ENCODE measurements at places on chromosomes 3 and 15. TPM values are rescaled to one million over a fixed set of nuclear protein-coding genes. Genes with fewer than 3 reads are reported as not detected.

DNA sequence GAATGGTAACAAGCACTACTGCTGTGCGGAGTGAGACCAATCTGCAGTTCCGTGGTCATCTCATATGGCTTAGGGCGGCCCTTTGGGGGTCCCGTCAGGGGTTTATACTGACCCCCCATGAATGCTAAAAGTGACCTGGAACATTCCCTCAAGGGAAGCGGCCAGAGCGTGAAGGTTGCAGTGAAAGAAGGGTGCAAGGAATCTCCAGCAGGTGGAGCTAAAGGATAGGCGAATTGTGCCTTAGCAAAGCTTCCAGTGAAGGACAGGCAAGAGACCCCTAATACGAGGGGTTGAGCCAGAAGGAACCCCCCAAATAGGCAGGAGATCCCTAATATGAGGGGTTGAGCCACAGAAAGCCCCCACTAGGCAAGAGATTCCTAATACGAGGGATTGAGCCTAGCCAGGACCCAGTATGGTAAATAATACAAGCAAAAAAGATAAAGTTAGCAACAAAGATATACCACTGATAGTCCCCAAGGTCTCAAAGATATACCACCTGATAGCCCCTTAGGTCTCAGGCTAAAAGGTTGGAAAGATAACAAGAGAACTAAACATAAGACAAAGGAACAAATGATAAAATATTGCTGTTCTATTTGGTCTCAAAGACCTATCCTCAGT is 32.8 kb downstream of the ZNF589 start:
- no peaks in the 10 kb centered on the region for H3K27me3 ChIP-seq
- DNase-seq: no peak
- H3K27ac ChIP-seq: no peak overlapping the region
- no peaks in the 10 kb centered on the region for H3K4me1 ChIP-seq

DNA sequence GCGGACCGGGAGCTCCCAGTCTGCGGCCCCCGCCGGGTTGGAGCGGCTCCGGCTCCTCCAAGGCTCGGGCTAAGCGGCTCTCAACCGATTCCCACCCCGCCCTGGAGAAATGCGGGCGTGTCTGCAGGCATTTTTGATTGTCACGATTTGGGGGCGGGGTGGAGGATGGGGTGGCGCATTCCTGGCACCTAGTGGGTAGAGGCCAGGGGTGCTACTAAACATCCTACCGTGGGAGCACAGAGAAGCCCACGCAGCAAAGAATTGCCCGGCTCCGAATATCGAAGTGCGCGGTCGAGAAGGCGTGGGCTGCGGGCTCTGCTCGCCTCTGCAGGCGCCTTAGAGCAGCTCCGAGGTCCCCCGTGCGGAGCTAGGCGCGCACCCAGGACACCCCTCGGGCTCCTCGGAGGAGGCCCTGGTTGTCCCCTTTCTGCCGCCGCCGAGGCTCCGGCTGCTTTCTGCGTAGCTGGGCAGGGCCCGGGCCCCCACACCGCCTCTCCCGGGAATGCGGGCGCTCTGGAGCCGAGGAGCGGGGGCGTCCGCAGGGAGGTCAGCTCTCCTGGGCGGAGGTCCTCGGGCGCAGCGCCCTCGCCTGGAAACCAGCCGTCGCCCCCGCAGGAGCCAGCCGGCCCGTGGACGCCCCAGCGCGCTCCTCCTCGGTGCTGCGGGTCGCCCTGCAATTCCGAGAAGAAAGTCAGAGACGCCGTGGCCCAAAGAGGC is 16.5 kb upstream of the LAMP3 start:
- peaks cover 21% of the 10 kb centered on the region for H3K4me1 ChIP-seq
- peaks cover 45% of the 10 kb centered on the region for H3K27me3 ChIP-seq

DNA sequence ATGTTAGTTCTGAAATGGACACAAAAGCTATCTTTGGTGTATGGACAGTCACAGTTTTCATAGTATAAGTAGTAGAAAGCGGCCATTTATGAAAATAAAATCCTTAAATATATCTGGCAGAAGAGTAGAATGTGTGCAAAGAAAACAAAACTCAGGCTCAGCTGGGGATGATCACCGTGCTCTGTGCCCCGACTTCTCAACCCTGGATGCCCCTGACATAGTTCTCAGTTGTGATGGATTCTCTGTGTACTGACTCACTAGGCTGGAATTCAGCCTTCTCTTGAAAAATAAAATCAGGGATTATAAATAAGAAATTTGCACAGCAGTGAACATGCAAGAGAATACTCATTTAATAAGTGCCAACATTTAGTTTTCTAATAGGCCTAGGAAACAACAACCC is 925.1 kb upstream of the NR2F2 start:
- no peak overlapping the region for H3K27ac ChIP-seq
- no peak overlapping the region for H3K4me3 ChIP-seq
- no peaks in the 10 kb centered on the region for H3K4me1 ChIP-seq
- no peaks in the 10 kb centered on the region for H3K36me3 ChIP-seq
- DNase-seq: no peak

- H3K27ac ChIP-seq: no peak overlapping the region
- no peaks in the 10 kb centered on the region for H3K4me1 ChIP-seq
- DNase-seq: no peak
- H3K27me3 ChIP-seq: no peaks in the 10 kb centered on the region
These were observed 298.6 kb upstream of the ZNF717 start for GRCh38 chr3:76083992-76084391.

DNA sequence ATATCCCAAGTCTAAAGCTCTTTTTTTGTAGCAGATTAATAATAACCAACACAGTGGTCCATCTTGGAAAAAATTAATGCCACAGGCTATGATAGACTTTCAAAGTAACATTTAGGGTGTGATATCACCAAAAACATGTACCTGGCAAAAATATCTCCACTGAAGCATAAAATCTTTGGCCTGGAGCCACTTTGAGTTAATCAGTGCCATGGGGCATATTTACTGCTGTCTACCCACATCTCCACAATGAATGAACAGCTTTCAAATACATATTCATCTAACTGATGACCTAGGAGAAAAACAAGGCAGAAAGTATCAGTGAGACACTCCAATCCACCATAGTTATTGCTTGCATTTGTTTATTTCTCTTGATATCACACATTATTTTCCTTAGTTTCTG is 296.0 kb upstream of the MDFIC2 start:
- no peak overlapping the region for H3K4me3 ChIP-seq
- H3K27ac ChIP-seq: no peak overlapping the region
- H3K27me3 ChIP-seq: no peaks in the 10 kb centered on the region
- H3K4me1 ChIP-seq: no peaks in the 10 kb centered on the region
- no peaks in the 10 kb centered on the region for H3K36me3 ChIP-seq

DNA sequence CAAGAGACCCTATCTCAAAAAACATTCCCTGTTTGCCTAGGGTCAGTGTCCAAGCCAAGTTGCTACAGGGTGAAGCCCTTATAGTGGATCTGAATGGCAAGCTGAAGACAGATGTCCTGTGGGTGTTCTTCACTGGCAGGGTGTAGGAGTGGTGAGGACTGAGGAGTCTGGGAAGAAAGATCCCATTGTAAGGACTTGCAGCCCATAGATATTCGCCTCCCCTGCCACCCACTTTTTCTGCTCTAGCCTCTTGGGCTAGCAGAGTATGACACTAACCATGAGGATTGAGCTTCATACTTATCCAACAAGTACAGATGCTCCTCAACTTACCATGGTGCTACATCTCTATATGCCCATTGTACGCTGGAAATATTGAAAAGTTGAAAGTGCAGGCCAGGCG is 13.2 kb downstream of the CYP19A1 start:
- H3K27me3 ChIP-seq: no peaks in the 10 kb centered on the region
- peaks cover 20% of the 10 kb centered on the region for H3K4me1 ChIP-seq
- no peak overlapping the region for H3K4me3 ChIP-seq

DNA sequence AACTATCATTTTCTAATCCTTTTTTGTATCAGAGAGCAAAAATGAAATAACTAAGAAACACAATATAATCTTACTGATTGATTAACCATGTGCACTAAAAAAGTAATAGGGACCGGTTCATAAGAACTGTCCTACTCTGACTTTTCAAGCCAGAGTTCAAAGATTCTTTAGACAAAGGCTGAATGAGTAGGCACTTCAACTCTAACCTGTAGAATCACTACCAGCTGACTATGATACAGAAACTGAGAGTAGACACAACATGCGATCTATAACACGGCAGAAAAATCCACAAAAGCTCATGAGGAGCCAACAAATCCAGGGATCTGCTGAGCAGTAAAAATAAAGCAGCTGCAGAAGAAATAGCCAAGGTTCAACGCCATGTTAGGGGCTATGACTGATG is 8.9 kb downstream of the COPB2 start:
- no peaks in the 10 kb centered on the region for H3K27me3 ChIP-seq
- no peak for DNase-seq
- H3K4me3 ChIP-seq: no peak overlapping the region
- peaks cover 13% of the 10 kb centered on the region for H3K4me1 ChIP-seq
- H3K27ac ChIP-seq: no peak overlapping the region

- H3K36me3 ChIP-seq: no peaks in the 10 kb centered on the region
- H3K4me3 ChIP-seq: no peak overlapping the region
- H3K27me3 ChIP-seq: no peaks in the 10 kb centered on the region
- DNase-seq: no peak
- no peak overlapping the region for H3K27ac ChIP-seq
These were observed 80.2 kb downstream of the BOC start for GRCh38 chr3:113291572-113291971.

GRCh38 chr3:79885407-79885806 is 117.6 kb upstream of the ROBO1 start:
- no peak overlapping the region for H3K4me3 ChIP-seq
- no peaks in the 10 kb centered on the region for H3K27me3 ChIP-seq
- no peak for DNase-seq
- no peak overlapping the region for H3K27ac ChIP-seq

DNA sequence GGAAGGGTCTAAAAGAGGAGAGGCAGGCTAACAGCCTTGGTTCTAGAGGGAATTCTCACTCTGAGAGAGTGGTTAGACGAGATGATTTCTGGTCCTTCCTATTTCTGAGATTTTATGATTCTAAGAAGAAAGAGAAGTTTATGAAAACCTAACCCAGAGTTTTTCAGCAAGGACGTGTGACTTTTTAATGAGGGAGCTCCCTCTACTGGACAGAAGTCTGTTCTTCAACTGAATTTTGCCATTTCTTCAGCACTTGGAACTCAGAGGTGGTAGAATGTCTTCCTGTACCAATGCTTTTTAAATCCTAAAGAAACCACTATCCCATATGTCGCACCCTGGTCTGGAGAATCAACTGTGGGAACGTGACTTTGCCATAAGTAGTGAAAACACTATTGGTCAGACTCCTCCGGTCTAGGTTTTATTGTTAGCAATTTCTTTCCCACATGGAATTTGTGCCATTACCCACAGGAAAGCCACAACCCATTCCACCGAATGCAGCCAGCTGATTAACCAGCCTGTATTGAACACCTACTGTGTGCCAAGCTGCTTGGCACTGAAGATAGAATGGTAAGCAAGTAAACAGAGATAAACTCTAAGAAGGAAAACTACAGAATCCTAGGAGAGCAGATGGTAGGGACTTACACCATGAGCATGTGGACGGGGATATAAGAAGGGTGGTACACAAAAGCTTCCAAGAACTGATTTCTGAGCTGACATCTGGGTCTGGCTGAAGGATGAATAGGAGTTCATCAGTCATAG is 199.5 kb upstream of the LMCD1 start:
- H3K4me1 ChIP-seq: no peaks in the 10 kb centered on the region
- H3K27me3 ChIP-seq: no peaks in the 10 kb centered on the region
- no peak overlapping the region for H3K27ac ChIP-seq
- H3K4me3 ChIP-seq: no peak overlapping the region

DNA sequence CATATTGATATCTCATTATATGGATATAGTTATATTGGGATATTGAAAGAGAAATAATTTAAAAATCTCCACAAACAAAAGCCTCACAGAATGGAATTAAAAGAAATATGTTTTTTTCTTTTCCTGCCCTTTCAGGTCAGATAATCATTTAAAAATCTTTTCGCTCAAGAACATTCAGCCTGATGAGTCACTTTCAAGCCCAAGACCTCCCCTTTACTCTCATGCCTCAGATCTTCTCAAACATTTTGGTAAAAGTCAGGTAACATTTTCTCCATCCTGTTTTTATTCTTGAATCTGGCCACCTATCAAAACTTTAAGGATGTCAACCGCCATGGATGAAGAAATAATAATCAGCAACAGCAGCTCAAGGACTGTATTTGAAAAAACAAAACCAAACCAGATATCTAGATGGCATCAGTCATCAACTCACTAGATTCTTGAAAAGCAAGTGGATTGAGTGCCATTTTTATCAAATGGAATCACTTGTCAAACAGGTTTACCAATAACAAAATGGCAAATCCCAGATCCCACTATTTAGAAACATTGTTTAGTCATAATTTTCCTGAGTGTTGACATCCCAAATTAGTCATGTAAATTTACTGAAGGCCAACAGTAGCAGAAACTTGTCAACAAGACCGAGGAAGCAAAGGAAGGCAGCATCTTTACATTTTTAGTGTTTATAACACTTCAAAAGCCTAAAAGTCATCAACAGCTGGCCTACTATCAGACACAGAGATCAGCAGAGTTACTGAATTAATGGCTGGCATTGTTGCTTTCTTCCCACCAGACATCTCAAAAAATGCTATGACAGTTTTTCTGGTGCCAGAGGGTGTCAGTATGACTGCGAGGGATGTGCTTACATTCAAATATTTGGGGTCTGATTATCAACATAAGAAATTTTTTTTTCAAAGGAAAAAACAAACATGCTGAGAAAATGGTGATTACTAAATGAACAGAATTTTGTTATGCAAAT is 444.7 kb downstream of the MAGI1 start:
- no peaks in the 10 kb centered on the region for H3K27me3 ChIP-seq
- peaks cover 19% of the 10 kb centered on the region for H3K4me1 ChIP-seq
- no peaks in the 10 kb centered on the region for H3K36me3 ChIP-seq
- no peak overlapping the region for H3K4me3 ChIP-seq
- no peak for DNase-seq

GRCh38 chr3:133123636-133124035 is 85.4 kb downstream of the TMEM108 start:
- H3K4me3 ChIP-seq: no peak overlapping the region
- no peak for DNase-seq
- no peaks in the 10 kb centered on the region for H3K4me1 ChIP-seq
- no peaks in the 10 kb centered on the region for H3K36me3 ChIP-seq
- no peak overlapping the region for H3K27ac ChIP-seq

GRCh38 chr3:59775761-59776325 is 726.0 kb upstream of the CFAP20DC start:
- H3K4me3 ChIP-seq: no peak overlapping the region
- H3K27ac ChIP-seq: no peak overlapping the region
- H3K36me3 ChIP-seq: no peaks in the 10 kb centered on the region
- no peaks in the 10 kb centered on the region for H3K27me3 ChIP-seq

- no peaks in the 10 kb centered on the region for H3K27me3 ChIP-seq
- no peak for DNase-seq
- no peak overlapping the region for H3K4me3 ChIP-seq
- no peak overlapping the region for H3K27ac ChIP-seq
These were observed 521.2 kb upstream of the GOLIM4 start for GRCh38 chr3:168616915-168617314.

GRCh38 chr3:64667887-64668581 is 19.8 kb downstream of the ADAMTS9 start:
- no peaks in the 10 kb centered on the region for H3K36me3 ChIP-seq
- H3K4me1 ChIP-seq: no peaks in the 10 kb centered on the region
- H3K27me3 ChIP-seq: no peaks in the 10 kb centered on the region
- DNase-seq: peak; percentile 53

GRCh38 chr15:32676169-32676568 is 34.7 kb downstream of the SCG5 start:
- H3K27me3 ChIP-seq: no peaks in the 10 kb centered on the region
- H3K4me3 ChIP-seq: no peak overlapping the region
- no peaks in the 10 kb centered on the region for H3K36me3 ChIP-seq
- no peak overlapping the region for H3K27ac ChIP-seq

GRCh38 chr15:62394079-62394478 is 229.0 kb upstream of the C2CD4B start:
- H3K27me3 ChIP-seq: peaks cover 3% of the 10 kb centered on the region
- H3K4me3 ChIP-seq: no peak overlapping the region
- no peak overlapping the region for H3K27ac ChIP-seq
- DNase-seq: no peak
- H3K36me3 ChIP-seq: no peaks in the 10 kb centered on the region
- peaks cover 16% of the 10 kb centered on the region for H3K4me1 ChIP-seq

The SLC26A6 gene
- total RNA-seq: 20.8 TPM

The PLSCR4 gene
- total RNA-seq: 63.5 TPM

The RHOV gene
- 1.5 TPM for total RNA-seq

The RLBP1 gene
- not detected for total RNA-seq
